Cortex of kidney (tissue), 1 donor: ENCODE measurements at places on chromosomes 13 and 19.

DNA sequence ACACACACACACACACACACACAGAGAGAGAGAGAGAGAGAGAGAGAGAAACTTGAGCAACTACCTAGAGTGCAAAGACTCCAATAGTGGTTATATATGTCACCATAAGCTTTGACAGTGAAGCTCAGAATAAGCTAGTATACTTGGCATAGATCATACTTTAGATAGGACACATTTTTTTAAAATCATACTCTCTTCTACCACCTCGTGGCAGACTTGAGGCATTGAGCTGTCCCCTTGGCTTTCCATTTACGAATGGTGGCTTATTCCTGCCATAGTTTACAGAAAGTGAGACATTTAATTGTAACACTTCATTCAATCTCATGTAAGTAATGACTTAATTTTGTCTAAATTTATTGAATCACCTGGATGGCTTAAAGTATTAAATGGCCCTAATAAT lies 108.2 kb downstream of the EDNRB start:
- DNase-seq = no peak

DNA sequence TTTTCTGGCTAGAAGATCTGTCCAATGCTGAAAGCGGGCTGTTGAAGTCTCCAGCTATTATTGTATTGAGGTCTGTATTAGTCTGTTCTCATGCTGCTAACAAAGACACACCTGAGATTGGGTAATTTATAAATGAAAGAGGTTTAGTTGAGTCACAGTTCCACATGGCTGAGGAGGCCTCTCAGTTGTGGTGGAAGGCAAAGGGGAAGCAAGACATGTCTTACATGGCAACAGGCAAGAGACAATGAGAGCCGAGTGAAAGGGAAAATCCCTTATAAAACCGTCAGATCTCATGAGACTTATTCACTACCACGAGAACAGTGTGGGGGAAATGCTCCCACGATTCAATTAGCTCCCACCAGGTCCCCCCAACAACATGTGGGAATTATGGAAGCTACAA lies 980.4 kb downstream of the SLITRK5 start:
- DNase-seq = no peak

DNA sequence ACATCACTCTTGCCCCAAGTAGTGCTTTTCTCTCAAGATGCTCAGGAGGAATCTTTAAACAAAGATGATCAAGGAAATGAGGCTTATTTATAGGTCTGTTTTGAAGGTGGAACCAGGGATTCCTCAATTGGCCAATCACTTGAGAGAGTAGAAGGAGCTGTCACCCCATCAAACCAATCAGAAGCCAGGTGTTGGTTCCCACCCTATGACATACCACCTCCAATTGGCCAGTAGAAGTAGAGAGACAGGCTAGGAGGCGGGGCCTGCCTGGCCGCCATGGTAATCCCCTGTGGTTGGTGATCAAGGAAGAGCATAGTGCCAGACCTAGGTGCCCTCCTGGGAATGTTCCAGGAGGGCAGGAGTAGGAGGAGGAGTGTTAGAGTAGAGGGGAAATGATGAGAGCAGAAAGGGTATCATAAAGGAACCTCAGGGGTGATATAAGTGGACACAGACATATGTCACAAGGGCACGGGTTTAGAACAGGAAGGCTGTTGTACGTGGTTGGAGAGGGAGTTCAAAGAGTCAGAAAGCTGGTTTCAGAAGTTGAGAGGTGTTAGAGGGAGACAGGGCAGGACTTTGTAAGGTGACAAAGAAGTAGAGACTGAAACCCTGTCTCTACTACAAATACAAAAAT lies 10.5 kb downstream of the PMIS2 start:
- DNase-seq = no peak

DNA sequence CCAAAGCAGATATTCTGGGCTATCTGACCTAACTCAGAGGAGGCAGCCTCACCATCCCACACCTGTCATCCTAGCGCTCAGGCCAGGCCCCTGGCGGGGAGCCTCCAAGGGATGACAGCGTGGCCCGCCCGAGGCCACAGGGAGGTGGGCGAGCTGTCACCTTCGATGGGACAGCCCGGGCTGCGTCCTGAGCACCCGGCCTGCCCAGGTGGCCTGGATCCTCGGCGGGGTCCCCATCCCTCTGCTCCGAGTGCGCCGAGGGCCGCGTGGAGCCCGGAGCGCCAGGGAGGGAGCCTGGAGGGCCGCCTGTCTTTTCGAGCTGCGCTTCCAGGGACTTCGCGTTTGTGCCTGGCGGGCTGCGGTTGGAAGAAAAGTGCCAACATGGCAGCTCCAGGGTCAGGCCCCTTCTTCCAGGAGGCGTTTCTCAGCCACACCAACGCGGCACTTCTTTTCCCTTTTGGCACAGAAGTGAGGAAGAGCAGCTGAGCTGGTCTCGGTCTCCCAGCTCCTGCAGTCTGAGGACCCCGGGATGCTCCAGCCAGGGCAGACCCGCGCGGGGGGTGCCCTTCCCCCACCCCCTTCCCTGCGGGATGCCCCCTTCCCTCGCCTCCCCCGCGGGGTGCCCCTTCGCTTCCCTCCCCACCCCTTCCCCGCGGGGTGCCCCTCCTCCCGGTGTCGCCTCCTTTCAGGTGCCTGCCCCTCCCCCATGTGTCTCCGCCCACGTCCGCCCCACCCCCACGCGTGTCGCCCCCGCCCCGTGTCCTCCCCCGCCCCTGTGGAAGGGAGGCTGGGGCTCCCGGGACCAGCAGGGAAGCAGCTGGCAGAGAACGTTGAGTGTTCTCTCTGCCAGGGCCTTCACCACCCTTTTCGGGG lies 42.3 kb downstream of the GJA3 start:
- DNase-seq = no peak

GRCh38 chr13:38990693-38991092 lies at the start of gene STOML3:
STOML3 (minus strand) TSS chr13:38990831; CDS start chr13:38990721, 110 bp downstream.
- DNase-seq = no peak

- no peak for DNase-seq
These were observed 45.0 kb downstream of the KCTD15 start for GRCh38 chr19:33841685-33842084.

DNA sequence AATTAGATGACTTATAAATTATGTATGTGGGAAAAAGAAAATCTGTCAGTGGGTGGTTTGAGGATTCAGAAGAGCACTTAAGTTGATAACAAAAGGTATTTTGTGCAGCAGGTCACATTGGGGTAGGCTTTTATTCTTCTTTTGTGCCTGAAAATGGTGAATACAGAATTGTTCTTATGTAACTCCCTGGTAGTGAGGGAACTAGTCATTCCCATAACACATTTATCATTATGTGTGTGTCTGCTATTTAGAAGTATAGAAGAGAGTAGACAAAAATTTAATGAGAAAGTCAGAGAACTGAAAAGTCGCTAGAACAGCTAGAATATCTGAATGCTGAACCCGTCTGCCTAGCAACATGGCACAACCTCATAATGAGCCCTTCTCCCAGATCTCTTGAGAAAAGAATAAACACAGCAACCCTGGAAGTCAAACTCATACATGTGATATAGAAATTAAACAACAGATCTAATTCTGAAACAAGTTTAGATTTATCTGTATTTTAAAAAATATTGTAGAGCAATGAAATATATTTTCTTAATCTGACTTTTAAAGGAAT lies 111.8 kb upstream of the EDNRB start:
- DNase-seq = no peak

DNA sequence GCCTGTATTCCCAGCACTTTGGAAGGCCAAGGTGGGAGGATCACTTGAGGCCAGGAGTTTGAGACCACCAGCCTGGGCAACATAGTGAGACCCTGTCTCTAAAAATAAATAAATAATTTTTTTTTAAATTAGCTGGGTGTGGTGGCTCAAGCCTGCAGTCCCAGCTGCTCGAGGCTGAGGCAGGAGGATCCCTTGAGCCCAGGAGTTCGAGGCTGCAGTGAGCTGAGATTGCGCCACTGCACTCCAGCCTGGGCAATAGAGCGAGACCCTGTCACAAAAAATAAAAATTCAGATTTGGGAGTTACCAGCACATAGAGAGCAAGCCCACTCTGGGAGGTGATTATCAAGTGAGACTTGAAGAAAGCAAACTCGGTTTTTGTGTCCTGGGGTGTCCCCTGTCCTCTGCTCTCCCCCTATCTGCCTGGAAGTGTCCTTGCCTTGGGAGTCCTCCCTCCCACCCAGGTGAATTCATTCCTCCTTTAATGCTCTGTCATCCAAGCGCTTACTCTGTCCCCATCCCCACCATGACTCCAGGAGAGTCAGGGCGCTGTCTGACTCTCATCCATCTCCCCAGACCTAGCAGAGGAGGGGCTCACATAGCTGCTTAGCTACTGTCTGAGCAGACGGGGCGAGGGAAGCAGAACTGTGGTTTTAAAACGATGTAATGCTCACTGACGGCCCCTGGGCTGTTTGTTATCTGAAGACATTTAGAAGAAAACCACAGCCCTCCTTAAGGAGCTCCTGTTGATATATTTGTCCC lies 146.8 kb downstream of the STK24 start:
- no peak for DNase-seq

DNA sequence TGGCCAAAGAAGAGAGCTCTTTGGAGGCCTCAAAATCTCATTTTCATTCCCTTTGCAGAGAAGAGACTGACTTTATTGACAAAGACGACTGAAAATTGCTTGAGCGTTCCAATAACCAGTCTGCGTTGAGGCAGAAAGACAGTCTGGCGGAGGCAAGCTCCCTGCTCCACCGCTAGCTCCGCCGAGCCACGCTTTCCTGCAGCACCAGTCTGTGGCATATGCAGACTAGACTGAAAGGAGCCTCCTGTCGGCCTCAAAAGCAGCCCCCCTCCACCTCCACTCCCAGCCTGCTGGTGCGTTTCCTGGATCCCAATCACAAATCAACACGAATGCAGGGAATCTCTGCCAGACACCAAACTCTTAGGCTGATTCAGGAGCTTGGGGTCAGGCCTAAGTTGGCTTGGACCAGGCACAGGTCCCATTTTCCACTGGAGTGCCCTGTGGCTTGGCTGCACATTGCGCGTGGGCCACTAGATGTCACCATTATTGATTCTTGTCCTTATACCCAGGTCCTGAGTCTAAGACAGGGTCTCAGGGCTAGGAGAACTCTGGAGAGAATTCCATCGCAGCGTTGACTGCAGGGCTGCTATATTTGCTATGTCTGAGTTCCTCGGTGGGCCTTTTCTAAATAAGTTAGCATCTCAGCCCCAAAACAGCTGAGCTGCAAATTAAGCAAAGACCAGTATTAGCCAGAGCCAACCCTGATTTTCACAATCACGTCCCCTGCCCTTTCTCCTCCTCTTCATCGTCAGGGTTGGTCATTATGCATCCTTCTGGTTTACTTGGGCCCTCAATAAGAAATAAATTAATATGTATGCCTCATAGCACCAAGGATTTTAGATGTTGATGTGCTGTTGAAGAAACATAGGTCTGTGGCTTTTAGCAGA lies 5.2 kb upstream of the ZNF507 start:
- DNase-seq = no peak
